ENCODE measurements at places on chromosomes 1 and 21.

DNA sequence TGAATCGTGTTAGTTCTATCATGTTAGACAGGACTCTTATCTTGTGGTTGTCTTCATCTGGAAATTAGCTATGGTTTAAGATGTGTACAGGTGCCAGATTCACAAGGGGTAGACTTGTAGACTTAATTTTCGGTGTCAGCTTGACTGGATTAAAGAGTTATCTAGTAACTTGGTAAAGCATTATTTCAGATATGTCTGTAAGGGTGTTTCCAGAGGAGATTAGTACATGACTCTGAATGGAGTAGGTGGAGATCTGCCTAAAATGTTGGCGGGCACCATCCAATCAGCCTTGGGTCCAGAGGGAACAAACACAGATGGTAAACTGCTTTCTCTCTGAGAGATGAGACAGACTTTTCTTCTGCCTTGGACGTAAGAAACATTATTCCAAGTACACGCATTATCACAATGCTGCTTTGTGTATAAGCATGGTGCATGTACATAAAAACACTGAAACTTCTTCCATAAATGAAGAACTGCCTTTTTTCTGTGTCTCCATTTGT, 434.6 kb downstream of the SMYD3 start:
- no peak for DNase-seq

GRCh38 chr1:31762726-31763670, 1.1 kb downstream of the ADGRB2 start:
- no peak for DNase-seq

GRCh38 chr1:33985656-33986055, 121.8 kb downstream of the HMGB4 start:
- DNase-seq = no peak

GRCh38 chr1:211813590-211813989, 17.0 kb downstream of the LPGAT1 start:
- no peak for DNase-seq

- no peak for DNase-seq
Measured at GRCh38 chr1:95118067-95118499, 928 bp downstream of the TLCD4 start.

DNA sequence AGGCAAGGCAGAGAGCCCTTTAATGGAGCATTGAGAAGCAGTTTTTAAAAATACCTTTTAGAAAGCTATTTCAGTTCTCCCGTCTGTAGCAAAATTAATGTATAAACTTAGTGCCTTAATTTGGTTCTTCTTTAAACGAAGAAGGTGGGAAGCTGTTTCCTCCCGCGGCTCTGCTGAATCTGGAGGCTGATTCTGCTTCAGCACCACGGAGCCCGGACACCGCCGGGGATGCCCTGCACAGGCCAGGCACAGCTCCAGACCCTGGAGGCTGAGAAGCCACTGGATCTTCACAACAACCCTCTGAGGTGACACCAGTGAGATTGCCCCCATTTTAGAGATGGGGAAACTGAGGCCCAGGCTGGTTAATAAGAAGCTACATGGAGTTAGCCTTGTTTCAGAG, 175.8 kb upstream of the VAMP3 start:
- DNase-seq = no peak
